ENCODE measurements at places on chromosomes 1 and 21.

DNA sequence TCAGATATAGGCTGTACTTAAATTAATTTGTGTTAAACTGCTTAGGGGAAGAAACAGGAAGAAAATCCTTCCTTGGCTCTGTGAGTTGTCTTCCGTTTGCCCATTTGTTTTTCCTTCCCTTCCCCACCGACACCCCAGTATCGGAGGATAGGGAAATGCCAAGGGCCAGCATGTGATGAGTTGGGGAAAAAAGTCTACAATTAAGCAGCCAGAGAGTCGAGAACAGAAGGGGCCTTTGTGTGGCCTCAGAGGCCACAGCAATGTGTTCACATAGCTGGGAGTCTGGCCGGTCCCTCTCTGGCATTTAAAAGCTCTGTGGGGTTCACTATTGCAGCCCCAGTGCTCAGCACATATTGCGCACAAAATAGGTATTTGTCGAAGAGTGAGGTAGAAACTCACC, 489.3 kb downstream of the MATN1 start:
- H3K4me3 ChIP-seq, result no peak overlapping the region
- no peaks in the 10 kb centered on the region for H3K36me3 ChIP-seq
- H3K4me1 ChIP-seq, result no peaks in the 10 kb centered on the region
- no peaks in the 10 kb centered on the region for H3K27me3 ChIP-seq
- DNase-seq, result no peak

DNA sequence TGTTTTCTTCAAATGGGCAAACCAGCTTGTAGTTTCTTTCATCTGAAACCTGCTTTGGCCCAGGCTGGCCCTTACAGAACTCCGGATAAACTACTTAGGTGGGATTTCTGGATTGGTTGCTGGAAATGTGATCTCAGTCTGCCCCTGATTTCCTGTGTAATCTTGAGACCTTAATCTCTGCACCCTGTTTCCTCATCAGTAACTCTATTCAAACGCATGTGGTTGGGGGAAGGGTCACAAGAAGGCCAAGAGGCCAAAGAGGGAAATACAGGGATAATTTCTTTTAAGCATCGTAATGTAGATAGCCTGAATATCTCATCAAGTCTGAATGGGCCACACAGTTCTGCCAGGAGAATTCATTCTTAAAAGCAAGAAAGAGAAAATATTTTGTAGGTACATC, 483.6 kb downstream of the LTN1 start:
- H3K4me1 ChIP-seq, result no peaks in the 10 kb centered on the region
- DNase-seq, result no peak
- no peaks in the 10 kb centered on the region for H3K36me3 ChIP-seq
- no peaks in the 10 kb centered on the region for H3K27me3 ChIP-seq

- no peaks in the 10 kb centered on the region for H3K27me3 ChIP-seq
- H3K27ac ChIP-seq, result no peak overlapping the region
- H3K36me3 ChIP-seq, result no peaks in the 10 kb centered on the region
- peaks cover 5% of the 10 kb centered on the region for H3K4me1 ChIP-seq
- no peak overlapping the region for H3K4me3 ChIP-seq
These were observed 20.5 kb upstream of the BCL10 start for GRCh38 chr1:85296980-85297379.

- peak; percentile 46 for DNase-seq
- H3K27me3 ChIP-seq, result no peaks in the 10 kb centered on the region
- H3K36me3 ChIP-seq, result no peaks in the 10 kb centered on the region
- H3K4me3 ChIP-seq, result peak overlapping the region; percentile 42
- no peak overlapping the region for H3K27ac ChIP-seq
- peaks cover 10% of the 10 kb centered on the region for H3K4me1 ChIP-seq
These were observed 1.3 kb downstream of the EDARADD start for GRCh38 chr1:236395230-236395946.

- no peaks in the 10 kb centered on the region for H3K4me1 ChIP-seq
- H3K27me3 ChIP-seq, result no peaks in the 10 kb centered on the region
- DNase-seq, result no peak
- H3K36me3 ChIP-seq, result no peaks in the 10 kb centered on the region
These were observed 1183.7 kb upstream of the PRMT6 start for GRCh38 chr1:105872817-105873216.

DNA sequence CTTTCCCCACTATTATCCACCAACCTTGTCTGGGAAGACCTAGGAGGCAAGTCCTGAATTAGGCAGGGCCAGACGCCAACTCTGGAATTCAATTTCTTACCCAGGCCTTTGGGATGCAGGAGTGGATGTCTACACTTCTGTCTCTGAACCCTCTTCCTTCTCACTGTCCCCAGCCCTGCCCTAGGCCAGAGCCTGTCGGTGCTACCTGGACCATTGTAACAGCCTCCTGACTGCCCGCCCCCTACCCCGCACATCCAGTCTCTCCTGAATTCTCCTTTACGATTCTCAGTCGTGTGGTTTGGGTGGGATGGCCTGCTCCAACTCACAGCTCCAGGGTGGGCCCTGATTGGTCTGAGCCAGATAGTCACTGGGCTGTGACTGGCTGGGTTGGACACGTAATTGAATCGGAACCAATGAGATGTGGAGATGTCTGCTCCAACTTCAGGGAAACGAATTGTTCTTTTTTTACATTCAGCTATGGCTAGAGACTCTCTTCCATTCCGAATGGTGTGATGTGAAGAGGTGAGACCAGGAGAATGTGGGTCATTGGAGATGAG, 304.6 kb downstream of the PTPRU start:
- no peaks in the 10 kb centered on the region for H3K27me3 ChIP-seq
- no peak overlapping the region for H3K27ac ChIP-seq
- H3K4me1 ChIP-seq, result no peaks in the 10 kb centered on the region
- no peak for DNase-seq

GRCh38 chr1:26320896-26321295, 3.1 kb downstream of the CD52 start:
- peaks cover 9% of the 10 kb centered on the region for H3K4me1 ChIP-seq
- H3K27me3 ChIP-seq, result no peaks in the 10 kb centered on the region
- H3K36me3 ChIP-seq, result peaks cover 16% of the 10 kb centered on the region
- no peak overlapping the region for H3K27ac ChIP-seq

DNA sequence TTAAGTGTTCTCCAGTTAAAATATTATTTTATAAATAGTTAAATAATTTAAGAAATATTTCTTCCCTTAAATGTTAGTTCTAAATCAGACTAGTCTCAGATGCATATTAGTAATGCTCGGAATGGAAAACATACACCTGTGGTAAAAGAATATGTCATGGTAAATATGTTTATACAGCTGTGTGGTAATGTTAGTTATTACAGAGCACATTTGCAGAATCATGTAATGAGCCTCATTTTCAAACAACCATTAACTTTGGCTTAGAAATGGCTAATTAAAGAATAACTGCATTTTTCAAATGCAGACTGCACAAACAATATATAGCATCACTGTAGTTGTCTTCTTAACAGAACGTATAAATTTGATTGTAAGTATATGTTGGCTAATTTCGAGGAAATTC, 90.3 kb downstream of the DISP1 start:
- H3K4me1 ChIP-seq, result no peaks in the 10 kb centered on the region
- no peaks in the 10 kb centered on the region for H3K36me3 ChIP-seq
- H3K27me3 ChIP-seq, result no peaks in the 10 kb centered on the region
- no peak overlapping the region for H3K4me3 ChIP-seq

DNA sequence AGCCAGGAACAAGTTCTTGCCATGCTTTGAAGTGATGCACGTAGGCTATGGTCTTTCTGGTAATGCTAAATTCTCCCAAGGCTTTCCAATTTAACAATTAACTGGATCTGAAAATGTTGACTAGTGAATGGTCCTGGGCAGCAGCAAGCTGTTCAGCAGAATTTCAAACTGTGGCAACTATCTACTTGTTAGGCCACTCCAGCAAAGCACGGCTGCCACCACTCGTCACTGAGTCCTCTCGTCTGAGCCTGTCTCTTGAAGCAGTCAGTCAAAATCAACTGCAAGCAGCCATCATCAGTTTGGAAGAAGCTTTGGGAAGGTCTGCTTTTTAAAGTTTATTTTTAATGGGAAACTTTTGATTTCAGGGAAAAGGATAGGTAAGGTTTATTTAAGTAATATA, 6.1 kb downstream of the FLVCR1 start:
- H3K4me3 ChIP-seq, result no peak overlapping the region
- H3K4me1 ChIP-seq, result peaks cover 7% of the 10 kb centered on the region
- H3K27me3 ChIP-seq, result no peaks in the 10 kb centered on the region
- DNase-seq, result no peak

DNA sequence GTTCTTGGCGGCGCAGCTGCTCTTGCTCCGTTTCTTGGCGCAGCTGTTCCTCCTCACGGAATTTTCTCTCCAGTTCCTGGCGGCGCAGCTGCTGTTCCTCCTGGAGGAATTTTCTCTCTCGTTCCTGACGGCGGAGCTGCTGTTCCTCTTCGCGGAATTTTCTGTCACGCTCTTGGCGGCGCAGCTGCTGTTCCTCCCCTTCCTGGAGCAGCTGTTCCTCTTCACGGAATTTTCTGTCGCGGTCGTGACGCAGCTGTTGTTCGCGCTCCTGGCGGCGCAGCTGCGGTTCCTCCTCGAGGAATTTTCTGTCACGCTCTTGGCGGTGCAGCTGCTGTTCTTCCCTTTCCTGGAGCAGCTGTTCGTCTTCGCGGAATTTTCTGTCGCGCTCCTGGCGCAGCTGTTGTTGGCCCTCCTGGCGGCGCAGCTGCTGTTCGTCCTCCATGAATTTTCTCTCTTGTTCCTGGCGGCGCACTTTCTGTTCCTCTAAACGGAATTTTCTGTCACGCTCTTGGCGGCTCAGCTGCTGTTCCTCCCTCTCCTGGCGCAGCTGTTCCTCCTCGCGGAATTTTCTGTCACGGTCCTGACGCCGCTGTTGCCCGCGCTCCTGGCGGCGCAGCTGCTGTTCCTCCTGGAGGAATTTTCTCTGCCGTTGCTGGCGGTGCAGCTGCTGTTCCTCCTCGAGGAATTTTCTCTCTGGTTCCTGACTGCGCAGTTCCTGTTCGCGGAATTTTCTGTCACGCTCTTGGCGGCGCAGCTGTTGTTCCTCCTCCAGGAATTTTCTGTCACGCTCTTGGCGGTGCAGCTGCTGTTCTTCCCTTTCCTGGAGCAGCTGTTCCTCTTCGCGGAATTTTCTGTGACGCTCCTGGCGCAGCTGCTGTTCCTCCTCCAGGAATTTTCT, 7.0 kb downstream of the TCHH start:
- H3K4me1 ChIP-seq, result peaks cover 16% of the 10 kb centered on the region
- no peak overlapping the region for H3K4me3 ChIP-seq

GRCh38 chr1:183193963-183194525, 8.0 kb downstream of the LAMC2 start:
- H3K4me1 ChIP-seq, result peaks cover 10% of the 10 kb centered on the region
- no peaks in the 10 kb centered on the region for H3K27me3 ChIP-seq
- no peak for DNase-seq
- H3K27ac ChIP-seq, result no peak overlapping the region
- H3K4me3 ChIP-seq, result no peak overlapping the region

DNA sequence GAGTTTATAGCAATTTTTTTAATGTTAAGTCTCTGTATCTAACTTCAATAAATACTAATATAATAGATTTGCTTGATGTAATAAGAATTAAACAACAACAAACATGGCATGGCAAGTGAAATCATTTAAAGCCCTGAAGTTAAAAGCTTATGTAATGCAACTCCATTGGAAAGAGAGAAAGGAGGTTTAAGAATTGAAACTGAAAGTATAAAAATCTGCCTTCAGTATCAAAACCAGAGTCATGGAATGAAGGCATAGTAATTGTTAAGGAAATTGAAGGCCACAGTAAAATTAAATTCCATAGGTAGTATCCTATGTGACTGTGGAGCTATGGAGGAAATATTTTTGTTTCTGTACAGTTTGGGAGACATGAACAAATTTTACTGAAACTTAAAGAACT, 55.1 kb downstream of the PRDX6 start:
- no peaks in the 10 kb centered on the region for H3K27me3 ChIP-seq
- no peak for DNase-seq
- peaks cover 7% of the 10 kb centered on the region for H3K4me1 ChIP-seq
- no peak overlapping the region for H3K27ac ChIP-seq
- no peaks in the 10 kb centered on the region for H3K36me3 ChIP-seq

GRCh38 chr1:67100833-67101232, 33.9 kb downstream of the C1orf141 start:
- DNase-seq, result no peak
- no peak overlapping the region for H3K27ac ChIP-seq
- no peaks in the 10 kb centered on the region for H3K36me3 ChIP-seq
- H3K4me1 ChIP-seq, result peaks cover 2% of the 10 kb centered on the region

DNA sequence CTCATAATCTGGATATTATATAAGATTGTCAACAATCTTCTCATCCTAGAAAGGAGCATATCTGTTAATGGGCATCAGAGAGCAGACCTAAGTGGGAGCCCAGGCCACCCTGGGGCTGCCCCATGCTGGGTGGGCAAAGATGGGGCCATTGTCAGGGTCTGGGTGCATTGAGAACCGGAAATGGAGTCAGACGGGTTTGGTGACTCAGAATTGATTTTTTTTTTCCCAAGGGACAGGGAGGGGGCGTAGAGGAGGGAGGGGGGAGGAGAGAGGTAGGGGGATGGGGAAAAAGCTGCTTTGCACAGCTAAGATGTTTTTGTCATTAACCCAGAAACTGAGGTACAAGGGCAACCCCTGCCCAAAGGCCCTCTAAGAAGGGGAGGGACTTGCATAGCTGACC, 1.3 kb downstream of the ATXN7L2 start:
- no peak overlapping the region for H3K27ac ChIP-seq
- no peak for DNase-seq
- H3K36me3 ChIP-seq, result peaks cover 7% of the 10 kb centered on the region

- H3K4me1 ChIP-seq, result peaks cover 11% of the 10 kb centered on the region
- H3K27ac ChIP-seq, result peak overlapping the region; percentile 43
- H3K27me3 ChIP-seq, result no peaks in the 10 kb centered on the region
These were observed 521 bp upstream of the CDC7 start for GRCh38 chr1:91499904-91500755.

- peaks cover 3% of the 10 kb centered on the region for H3K4me1 ChIP-seq
- no peak for DNase-seq
- H3K36me3 ChIP-seq, result no peaks in the 10 kb centered on the region
- H3K4me3 ChIP-seq, result no peak overlapping the region
- H3K27me3 ChIP-seq, result no peaks in the 10 kb centered on the region
- no peak overlapping the region for H3K27ac ChIP-seq
These were observed 102.7 kb upstream of the DPH5 start for GRCh38 chr1:101128211-101128727.

DNA sequence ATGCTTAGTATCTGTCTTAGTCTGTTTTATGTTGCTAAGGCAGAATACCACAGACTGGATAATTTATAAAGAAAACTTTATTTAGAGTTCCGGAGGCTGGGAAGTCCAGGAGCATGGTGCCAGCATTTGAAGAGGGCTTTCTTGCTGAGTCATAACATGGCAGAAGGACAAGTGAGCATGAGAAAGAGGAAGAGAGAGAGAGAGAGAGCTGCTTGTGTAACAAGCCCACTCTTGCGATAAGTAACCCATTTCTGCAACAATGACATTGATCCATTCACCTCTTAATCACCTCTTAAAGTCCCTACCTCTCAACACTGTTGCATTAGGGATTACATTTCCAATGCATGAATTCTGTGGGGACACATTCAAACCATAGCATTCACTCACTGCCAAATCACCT, 11.7 kb upstream of the MYOCOS start:
- H3K4me3 ChIP-seq, result no peak overlapping the region
- H3K27me3 ChIP-seq, result no peaks in the 10 kb centered on the region
- no peaks in the 10 kb centered on the region for H3K4me1 ChIP-seq
